ENCODE measurements at places on chromosomes 1 and 21.

DNA sequence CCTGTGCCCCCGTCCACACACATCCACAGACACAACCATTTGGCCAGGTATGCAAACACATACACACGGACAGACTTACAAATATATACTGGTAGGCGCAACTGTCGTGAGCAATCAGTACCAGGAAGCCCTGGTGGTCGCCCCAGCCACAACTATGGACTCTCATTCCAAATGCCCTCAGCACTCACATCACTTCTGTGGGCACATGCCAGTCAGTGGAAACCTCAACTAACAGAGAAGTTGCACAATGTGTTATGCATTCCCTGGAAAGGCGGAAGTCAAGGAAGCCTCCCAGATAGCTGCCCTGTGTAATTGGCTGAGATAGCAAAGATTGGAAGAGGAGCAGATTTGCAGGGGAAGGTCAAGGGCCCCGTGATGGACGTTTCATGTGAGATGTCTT is 1.4 kb upstream of the HEYL start:
- DNase-seq = no peak

DNA sequence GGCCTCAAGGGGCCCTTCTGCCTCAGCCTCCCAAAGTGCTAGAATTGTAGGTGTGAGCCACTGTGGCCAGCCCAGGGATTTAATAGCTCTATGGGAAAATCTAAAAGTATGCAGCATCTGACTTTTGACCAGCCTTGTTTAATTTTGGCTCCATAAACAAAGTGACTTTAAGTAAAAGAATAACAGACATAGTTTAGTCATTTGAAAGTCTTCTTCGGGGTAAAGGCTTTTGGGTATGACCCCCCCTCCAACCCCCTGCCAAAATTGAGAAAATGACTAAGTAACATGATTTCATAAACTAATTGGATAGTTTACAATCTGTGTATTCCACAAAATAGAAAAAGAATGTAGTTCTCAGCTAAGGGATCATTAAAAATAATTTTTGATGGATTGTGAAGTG is 17.0 kb downstream of the GPBP1L1 start:
- DNase-seq = no peak

DNA sequence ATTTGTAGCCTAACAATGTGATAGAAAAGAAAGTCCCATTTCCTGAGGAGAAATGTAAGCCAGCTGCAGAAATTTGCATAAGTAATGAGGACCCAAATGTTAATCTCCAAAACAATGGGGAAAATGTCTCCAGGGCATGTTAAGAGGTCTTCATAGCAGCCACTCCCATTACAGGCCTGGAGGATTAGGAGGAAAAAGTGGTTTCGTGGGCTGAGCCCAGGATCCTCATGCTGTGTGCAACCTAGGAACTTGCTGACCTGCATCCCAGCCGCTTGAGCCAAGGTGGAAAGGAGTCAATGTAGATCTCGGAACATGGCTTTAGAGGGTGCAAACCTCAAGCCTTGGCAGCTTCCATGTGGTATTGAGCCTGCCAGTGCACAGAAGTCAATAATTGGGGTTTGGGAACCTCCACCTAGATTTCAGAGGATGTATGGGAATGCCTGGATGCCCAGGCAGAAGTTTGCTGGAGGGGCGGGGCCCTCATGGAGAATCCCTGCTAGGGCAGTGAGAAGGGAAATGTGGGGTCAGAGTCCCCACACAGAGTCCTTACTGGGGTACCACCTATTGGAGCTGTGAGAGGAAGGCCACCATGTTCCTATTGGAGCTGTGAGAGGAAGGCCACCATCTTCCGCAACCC is 14.2 kb upstream of the F13B start:
- no peak for DNase-seq

DNA sequence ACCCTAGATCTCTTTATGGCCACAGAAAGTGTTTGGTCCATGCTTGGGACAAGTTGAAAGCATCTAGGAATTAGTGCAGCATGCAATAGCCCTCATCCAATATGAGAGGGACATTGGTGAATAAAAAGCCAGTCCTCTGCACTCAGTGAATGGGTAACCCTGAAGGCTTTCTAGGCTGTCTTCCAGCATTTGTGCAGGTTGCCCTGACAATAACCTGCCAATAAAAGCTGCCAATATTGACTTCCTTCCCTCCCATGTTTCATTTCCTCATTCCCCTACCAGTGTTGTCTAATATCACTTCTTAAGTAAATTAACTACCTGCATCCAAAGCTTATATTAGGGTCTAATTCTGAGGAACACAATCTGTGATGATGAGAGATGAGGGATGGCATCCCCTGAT is 563.6 kb upstream of the NEGR1 start:
- no peak for DNase-seq

DNA sequence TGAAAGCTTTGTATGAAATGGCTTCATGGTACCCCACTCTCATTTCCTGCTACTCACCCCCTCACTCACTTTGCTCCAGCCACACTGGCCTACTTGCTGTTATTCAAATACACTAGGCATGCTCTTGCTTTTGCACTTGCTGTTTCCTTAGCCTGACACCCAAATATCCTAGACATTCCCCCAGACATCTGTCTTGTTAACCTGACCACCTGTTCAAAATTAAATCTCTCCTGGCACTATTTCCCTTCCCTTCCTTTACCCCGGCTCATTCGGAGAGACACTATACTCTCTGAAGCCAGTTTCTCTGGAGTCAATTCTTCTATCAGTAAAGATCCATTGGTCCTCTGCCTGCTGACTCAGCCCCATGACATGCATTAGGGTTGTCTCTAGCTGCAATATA is 306.0 kb upstream of the SGIP1 start:
- DNase-seq = no peak

GRCh38 chr1:11281518-11282331 is 8.7 kb downstream of the UBIAD1 start:
- no peak for DNase-seq

DNA sequence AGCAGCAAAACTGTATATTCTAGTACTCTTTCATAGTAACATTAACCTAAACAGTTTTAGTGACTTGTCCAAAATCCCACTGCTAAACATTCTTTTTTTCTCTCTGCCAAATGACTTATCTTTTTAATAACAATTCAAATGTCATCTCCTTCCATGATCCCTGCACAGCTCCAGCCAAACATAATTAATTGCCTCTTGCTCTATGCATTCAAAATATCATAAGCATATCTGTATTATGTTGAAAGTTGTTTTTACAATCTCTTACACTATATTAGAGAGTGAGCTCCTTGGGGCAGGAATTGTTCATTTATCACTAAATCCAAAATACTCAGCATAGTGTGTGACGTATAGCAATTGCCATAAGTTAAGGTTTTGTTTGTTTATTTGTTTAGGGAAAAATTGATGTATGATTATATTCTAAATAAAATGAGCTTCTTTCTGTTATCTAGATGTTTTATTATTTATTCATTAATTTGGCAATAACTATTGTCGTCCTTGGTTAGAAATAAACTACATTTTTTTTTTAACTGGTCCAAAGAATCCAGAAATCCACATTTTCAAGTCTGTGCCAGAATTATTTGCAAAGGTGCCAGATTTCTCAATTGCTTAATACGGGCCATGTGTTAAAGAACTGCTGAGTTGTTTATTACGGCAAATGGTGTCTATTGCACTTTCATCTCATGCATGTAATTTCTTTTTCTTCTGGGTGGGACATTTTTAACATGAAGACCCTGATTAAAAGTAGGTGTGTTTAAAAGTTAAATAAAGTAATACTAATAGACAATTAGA is 577.2 kb upstream of the ZRANB2 start:
- DNase-seq = no peak

GRCh38 chr1:43545695-43546387 is 15.2 kb downstream of the PTPRF start:
- DNase-seq = no peak

DNA sequence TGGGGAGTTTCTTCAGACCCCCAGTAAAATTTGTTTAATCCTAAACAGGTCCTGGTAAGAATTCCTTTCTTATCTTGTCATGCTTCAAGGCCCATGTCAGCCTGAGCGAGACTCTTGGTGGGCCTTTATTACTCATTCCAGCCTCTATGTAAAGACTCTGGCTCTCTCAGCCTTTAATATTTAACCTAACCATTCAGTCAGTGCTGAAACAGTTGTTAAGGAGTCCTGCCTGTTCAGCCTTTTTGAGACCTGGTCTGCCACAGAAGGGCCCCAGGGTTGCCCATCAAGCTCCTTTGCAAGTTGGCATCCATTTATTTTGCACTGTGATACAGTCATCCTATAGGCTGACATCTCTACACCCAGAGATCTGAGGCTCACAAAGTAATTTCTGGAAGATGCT is 107.7 kb upstream of the VANGL1 start:
- DNase-seq = no peak

- DNase-seq = no peak
Observed at GRCh38 chr21:38351176-38351959, 94.6 kb downstream of the KCNJ15 start.

DNA sequence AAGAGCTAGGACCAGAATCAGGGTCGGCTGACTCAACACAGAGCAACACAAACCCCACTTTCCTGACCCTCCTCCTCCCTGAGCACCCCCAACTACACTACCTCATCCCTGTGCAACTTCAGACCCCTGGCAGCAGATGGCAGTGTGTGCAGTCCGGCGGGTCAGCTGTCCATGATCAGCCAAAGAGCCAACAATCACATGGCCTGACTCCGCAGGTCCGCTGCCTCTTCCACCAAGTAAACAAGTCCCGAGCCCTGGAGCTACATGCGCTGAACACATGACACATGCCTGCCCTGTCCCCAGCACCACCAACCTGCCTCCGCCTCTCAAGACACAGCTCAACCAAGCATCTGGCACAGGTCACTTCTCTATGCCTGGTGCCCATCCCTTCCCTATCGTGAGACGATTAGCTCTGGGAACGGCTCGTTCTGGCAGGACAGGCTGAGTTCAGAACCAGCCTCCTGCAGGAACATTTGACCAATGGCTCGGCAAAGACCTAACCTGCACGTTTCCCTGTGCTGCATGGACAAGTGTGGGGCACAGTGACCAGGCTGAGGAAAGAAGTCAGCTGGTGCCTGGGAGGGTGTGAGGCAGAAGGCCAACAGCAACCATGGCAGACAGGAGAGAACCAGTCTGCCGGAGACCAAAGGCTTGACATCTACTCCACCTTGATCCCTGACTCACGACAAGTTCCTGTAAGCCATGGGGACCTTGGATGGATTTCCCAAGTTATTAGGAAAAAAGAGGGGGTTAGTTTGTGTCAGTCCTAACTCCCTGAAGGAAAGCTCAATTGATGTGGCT is 60.3 kb downstream of the CD46 start:
- no peak for DNase-seq

DNA sequence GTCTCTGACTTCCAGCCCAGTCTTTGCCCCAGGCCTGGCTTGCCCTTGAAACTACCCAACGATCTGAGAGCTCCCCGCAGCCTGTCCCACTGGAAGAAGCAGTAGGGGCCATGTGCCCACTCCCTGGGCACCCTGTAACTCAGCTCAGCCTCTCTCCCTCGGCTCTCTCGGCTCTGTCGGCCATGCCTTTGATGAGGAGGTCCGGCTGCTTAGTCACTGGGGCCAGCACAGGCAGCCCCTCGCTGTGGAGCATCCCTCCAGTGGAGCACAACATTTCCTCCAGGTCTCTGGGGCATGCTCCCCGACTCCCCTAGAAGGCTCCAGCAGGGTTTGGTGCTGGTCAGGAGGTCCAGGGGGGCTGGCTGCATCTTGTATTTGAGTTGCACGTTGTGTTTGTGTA is 83.3 kb upstream of the DISP3 start:
- no peak for DNase-seq

DNA sequence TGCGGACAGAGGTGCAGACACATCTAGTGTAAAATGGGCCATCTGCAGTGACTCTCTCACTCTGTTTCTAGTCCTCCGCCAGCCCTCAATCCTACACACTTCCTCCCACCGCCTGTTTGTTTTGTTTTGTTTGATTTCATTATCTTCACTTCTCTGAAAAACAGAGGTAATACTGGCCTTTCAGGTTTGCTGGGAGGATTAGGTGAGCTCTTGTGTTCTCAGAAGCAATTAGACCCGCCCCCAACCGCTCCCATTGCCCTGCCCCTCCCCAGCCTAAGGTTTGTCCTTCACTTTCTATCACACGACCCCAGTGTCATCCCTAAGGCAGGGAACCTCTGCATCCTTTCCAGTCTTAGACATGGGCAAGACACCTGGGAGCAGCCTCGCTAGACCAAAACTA is 43.2 kb upstream of the TACSTD2 start:
- DNase-seq = no peak

DNA sequence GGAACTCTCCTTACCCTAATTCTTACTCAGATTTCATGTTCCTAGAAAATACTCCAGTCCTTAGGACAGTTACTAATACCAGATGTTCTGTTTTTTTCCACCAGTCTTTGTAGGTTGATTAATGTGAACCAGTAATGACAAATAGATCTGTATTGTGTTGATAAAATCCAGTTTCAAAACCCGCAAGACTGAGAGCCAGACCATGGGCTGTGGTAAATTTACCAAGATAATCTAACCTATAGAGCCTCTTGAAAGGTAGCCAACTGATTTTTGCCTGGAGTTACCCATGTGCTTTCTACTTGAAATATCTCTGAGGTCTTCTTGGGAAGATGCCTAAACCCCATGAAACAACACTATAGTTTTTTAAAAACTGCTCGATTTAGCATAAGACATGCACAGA is 46.5 kb upstream of the CDC7 start:
- DNase-seq = no peak

DNA sequence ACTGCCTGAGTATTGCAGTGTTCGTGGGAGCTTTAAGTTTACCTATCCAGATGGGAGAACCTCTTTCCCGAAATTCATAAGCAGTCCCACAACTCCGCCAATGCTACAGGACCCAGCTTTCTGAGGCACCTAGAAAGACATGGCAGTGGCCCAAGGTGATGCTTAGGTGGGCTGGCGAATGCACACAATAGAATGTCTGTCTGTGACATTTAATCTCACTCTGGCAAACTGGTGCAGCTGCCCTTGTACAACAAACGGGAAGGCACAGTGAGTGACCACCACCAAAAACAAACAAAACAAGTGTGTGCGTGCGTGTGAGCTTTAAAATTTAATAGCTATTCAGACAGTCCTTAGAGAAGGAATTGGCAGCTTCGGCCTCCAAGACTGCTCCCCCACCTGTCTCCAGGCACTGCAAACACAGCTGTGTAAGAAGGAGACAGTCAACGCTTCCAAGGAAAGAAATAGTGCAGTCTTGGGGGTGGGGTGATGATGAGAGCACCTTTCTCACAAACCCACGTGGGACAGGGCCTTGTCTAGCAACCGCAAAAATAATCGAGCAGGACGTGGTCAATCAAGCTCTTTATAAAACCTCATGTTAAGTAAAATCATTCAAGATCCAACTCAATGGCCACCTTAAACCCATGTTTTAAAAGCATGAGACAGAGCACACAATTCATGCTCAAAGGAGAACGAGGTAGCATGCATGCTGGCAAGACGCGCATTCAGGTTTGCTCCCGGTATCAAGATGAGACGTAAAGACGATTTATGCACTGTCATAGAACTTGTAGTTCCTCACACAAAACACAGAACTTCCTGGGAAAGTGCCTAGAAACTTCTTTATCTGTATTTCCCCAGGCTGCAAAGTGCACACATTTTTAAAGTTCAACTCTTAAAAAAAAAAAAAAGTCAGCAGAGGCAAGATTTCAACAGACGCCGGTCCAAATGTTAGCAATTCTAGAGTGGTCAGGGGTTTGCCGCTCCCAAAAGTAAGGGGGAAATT is 84.1 kb downstream of the TM2D1 start:
- no peak for DNase-seq

Data from NCI-H524 treated with DMSO at 0.1 percent for 48 hours (cell line).